NCI-H1436 treated with DMSO at 0.1 percent for 48 hours (cell line): ENCODE measurements at places on chromosomes 6 and 20.

DNA sequence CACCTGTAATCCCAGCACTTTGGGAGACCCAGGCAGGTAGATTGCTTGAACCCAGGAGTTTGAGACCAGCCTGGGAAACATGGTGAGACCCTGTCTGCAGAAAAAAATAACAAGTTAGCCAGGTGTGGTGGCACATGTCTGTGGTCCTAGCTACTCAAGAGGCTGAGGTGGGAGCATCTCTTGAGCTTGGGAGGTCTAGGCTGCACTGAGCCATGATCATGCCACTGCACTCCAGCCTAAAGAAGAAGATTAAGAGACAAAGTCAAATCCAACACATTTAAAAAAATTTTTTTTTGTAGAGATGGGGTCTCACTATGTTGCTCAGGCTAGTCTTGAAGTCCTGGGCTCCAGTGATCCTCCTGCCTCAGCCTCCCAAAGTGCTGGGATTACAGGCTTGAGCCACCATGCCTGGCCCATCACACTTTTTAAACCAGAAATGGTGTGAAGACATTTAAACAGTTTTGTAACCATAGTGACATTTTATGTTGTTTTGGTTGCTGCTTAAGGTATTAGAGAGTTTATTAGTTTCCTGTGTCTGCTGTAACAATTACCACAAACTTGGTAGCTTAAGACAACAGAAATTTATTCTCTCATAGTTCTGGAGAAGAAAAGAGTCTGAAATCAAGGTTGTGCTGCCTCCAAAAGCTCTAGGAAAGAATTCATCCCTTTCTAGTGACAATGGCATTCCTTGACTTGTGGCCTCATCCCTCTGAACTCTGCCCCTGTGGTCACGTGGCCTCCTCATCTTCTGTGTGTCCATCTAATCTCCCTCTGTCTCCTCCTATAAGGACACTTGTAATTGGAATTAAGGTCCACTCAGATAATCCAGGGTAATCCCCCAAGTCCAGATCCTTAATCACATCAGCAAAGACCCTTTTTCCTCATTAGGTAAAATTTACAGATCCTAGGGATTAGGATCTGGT is 104.6 kb upstream of the TNFAIP3 start:
- no peak for DNase-seq

- no peak for DNase-seq
Observed at GRCh38 chr6:159079367-159079766, 34.6 kb upstream of the TAGAP start.

DNA sequence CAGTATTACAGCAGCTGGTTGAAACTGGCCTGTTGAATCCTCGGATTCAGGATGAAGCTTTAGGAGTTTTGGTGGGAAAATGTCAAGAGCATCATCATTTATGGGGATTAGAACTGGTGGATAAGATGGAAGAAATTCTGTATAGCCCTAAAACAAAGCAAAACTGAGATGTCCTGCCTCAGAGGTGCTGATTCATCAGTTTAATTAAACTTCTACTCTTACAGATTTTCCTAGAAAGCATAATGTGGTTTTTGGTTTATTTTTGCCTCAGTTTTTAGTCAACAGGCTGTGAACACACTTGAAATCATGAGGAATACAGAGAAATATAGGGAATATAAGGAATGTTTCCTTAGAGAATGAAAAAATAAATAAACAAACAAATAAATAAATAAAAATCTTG is 228.7 kb upstream of the POU3F2 start:
- no peak for DNase-seq

DNA sequence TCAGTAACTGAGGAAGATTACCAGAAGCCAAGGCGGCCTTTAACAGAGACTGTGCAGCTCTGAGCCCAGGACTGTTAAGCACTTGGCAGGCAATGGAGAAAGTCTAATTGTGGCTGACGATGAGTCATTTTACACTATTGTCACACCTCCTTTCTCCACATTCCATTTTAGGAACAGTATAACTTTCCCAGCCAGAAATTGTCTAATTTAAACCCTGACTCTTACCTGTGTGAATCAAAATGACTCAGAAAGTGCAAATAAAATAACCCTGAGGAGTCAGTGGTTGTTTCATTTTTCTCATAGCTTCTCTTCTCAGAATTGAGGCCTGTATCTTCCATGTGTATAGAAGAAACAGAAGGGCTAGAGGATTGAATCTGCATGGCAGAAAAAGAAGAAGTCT is 40.0 kb upstream of the OPN5 start:
- no peak for DNase-seq

GRCh38 chr20:57212534-57213276 is 53.7 kb downstream of the BMP7 start:
- no peak for DNase-seq

GRCh38 chr6:148747145-148747470 is 278 bp downstream of the UST start:
- DNase-seq: no peak

DNA sequence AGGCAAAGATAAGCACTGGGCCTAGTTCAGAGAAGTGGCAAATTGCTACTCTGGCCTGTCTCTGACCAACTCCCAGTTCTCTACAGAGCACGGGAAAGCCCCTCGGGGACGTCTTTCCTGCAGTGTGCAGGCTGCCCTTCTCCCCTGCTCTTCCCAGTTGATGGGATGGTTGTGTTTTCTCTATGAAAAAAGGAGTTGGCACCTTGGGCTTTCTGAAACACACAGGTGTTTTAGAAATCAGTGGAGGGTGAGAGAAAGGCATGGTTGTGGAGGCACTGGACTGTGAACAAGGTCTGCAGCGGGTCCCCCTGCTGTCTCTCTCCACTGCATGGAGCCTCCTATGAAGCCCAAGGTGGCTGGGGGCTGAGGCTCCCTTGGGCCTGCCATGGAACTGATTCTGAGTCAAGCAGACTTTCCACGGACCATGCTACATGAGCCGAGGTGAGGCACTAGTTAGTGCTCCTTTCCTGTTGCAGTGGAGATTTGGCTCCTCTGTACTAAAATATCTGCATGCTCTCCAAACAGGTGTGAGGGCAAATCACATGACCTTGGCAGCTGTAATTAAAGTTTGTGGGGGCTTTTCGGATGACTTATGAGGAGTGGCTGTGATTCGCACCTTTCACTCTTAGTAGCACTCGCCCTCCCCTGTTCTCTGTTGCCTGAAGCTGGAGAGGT is 16.3 kb downstream of the GTSF1L start:
- no peak for DNase-seq

- no peak for DNase-seq
Observed at GRCh38 chr6:47083586-47084047, 41.5 kb upstream of the ADGRF1 start.

- no peak for DNase-seq
Observed at GRCh38 chr6:151285122-151285521, 45.4 kb downstream of the AKAP12 start.

- peak; percentile 53 for DNase-seq
Observed at GRCh38 chr20:20837574-20838021, 125.2 kb upstream of the RALGAPA2 start.
